Stimulated activated CD8-positive, alpha-beta memory T cell treated with anti-CD3 and anti-CD28 coated beads, Interleukin-7, amount 100 ng/mL, for 48 hours (primary cell): ENCODE measurements at places on chromosomes 12 and 14.

GRCh38 chr12:5138845-5139244, 95.2 kb downstream of the KCNA5 start:
- no peak for DNase-seq

DNA sequence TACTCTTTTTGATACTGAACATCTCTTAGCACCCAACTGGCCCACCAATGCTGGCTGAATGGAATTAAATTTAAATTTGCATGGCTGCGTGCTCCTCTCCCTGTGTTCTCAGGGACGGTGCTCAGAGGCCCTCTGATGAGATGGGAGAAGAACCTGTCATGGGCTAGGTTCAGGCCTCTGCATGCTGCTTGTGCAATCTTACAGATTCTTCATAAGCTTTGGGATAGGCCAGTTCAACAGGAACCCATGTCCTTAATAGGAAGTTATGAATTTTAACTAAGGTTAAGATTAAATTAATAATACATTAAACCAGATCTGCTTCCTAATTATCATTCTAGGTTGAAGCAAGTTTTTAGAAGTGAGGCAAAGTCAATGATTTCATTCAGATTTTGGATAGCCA, 119.7 kb upstream of the LRIG3 start:
- no peak for DNase-seq

GRCh38 chr14:91929700-91930099, 17.8 kb downstream of the FBLN5 start:
- no peak for DNase-seq

DNA sequence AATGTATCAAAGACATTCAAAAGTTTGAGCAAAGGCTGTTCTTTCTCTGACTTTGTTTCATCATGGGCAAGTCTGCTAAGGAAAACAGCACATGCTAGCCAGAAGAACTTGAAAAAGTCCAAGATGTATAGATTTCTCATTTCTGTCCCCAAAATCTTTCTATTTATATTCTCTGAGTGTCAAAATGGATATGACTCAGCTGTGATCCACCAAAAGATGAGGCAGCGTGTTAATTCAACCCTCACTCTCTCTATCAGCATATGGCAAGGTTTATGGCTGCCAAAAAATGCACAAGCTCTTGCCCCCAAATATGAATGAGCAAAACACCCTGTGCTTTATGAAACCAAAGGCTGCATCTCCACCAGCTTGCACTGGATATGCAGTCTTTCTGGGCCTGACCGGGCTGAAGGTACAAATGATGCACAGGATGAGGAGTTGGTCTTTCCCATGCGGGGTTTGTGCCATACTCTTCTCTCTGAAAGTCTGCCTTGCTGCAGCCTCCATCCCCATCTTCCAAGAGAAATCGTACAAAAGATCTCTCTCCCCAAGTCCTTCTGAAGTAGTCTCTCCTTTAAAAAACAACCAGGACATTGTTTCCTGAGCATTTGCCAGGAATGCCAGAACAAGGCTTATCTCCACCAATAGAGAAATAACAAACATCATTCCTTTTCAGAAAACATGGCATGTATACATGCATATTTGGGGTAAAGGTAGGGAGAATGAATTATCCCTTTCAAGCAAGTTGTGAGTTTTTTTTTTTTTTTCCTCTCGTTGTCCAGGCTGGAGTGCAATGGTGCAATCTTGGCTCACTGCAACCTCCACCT, 203.4 kb downstream of the TMX1 start:
- DNase-seq: no peak

DNA sequence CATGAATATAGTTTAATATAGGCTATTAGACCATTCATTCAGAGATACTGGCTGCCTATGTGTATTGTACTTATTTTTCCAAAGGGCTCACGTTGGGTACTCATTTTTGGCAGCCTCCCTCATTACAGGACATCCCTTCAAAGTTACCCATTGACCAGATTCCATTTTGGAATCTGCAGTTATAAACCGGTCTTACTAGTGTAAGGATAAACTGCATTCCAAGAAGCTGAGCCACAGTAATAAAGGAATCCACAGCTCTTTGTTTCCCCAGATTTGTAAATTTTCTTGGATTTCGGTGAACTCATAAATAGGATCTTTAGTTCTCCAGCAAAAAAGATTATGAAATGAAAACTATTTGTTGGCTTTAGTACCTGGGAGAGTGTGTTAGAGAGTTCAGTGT, 18.9 kb upstream of the CFL2 start:
- DNase-seq: no peak

GRCh38 chr14:21091821-21092272, 6.6 kb downstream of the ZNF219 start:
- no peak for DNase-seq

DNA sequence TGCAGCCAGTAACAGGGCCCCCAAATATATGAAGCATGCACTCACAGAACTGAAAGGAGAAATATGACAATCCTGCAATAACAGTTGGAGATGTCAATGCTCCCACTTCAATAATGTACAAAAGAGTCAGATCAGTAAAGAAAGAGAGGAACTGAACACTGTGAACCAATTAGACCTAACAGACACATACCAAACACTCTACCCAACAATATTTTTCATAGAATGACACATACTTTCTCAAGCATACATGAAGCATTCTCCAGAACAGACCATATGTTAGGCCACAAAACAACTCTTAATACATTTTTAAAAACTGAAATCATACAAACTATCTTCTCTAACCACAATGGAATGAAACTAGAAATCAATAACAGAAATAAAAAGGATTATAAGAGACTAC, 80.2 kb downstream of the ELK3 start:
- no peak for DNase-seq

DNA sequence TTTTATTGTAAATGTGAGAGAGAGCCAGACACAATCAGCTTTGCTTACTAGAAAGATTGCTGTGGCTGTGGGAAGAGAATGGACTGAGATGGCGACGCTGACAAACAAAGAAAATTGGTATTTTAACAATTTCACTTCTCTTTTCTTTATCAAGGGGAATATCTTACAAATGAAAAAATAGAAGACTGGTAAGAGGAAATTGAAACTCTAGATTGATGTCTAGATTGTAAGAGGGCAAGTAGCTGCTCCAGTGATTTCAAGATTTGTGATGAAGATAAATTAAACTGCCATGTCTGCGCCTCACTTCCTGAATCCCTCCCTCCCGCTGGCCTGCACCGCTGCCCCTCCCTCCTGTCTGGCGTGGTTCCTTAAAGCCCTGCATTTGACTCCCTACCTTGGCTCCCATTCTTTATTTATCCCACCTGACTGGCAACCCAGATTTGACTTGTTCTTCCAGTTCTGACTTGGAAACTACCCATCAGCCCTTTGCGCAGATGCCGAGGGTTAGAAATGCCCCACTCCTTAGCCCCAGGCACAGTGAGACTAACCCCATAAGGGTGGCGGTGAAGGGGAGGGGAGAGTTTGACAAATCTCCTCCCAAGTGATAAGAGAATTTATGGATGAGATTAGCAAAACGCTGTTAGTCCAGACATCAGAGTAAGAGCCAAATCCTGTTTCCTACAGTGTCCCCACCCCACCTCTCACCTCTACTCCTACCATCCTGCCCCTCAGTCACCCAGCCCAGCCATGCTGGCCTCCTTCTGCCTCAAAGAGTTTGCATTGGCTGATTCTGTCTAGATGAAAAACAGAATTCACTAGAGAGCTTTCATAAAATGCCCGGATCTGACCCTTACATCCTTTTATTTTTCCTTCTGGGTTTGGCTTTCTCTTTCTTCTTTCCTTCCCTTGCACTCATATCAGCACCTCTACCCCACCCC, 125.3 kb upstream of the ATF7IP start:
- no peak for DNase-seq

DNA sequence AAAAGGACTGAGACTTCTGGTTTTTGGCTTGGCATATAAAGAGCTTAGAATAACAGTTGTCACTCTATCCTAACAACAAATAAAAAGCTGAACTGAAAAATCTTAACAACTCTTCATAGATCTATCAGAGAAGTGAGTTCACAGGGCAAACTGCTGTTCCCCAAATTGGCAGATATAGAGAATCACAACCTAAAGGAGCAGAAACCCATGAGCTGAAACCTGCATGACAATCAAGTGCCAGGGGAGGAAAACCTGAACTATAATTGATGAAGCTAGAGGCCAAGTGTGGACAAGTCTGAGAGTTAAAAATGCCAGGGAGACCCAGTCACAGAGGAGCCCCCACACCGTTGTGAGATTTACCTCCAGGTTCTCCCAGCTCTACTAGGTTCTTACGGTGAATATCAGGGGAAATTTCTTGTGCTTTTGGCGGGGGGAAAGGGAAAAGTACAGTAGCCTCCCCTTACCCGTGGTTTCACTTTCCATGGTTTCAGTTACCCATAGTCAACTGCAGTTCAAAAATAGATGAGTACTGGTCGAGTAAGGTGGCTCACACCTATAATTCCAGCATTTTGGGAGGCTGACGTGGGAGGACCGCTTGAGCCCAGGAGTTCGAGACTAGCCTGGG, 53.9 kb downstream of the ATF7 start:
- no peak for DNase-seq

- DNase-seq: no peak
Measured at GRCh38 chr12:58419905-58420304, 478.5 kb downstream of the ATP23 start.

DNA sequence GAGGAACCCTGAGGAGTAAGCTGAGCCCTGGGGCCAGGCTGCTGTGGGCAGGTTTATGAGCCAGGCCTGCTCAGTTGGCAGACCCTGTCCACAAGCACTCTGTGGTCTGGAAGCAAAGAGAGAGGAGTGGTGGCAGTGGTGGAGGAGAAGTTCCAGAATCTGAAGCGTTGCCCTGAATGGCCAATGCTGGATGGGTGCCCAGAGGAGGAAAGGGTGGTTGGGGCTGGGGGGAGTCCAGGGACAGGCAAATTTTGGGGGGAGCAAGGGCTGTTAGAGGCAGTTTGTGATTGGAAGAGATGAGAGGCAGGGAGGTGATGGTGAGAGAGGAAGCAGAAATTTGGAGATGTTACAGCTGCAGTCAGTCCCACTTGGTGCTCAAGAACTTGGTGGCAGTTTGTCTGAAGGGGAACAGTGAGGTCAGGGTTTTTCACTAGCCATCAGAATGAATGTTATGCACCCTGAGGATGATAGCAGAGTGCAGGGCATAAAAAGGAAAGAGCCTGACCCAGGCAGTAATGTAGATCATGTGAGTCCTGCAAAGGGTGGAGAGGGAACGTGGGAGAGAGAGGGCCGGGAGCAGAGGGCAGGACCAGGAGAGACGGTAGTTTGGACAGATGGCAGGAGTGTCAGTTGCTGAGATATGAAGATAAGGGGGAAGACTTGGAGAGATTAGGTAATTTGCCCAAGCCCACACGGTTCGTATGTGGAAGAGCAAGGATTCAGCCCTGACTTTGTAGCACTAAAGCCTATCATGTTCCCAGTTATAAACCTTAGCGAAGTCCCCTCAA, 51.2 kb downstream of the GALNT8 start:
- no peak for DNase-seq

DNA sequence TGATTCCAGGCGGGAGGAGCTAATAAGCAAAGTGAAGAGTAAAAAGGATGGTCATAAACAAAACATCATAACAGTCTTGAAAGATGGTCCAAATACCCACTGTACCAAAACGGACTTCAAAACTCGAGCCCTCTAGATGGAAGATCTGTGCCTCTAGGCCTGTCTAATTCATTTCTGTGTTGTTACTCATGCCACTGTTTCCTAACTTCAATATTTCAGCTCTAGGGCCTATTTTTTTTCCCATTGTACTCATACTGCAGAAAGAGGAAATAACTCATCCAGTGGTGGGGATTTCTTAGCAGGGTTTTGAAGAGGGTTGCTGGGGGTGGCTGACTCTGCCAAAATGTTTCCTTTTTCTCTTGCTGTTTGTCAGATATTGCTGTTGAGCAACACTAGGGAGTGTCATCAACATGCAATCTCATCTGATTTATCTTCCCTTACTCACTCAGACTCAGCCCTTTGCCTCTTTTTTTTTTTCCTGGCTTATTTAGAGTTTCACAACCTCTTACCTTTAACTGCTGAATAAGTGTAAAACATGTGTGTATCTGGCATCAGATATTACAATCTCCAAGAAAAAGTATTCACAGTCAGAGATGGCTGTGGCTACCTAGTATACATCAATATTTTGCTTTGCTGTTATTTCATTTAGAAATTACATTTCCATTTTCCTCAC, 189.6 kb downstream of the DUSP6 start:
- peak; percentile 73 for DNase-seq

DNA sequence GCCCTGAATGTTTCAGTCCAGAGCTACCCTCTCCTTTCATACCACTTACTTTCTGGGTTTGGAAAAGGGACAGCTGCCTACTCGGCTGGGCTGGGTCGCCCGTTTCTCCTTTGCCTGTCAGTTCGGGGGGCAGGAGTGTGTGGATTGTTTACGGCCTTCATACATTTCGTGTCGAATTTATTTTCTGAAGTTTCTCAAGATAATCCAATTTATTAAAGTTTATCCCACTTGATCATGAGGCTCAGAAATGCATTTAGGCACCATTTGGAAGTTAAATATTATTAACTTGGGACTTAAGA, 608 bp downstream of the ZNF410 start:
- peak; percentile 0 for DNase-seq

GRCh38 chr12:95380997-95381786, 92.8 kb upstream of the METAP2 start:
- no peak for DNase-seq

DNA sequence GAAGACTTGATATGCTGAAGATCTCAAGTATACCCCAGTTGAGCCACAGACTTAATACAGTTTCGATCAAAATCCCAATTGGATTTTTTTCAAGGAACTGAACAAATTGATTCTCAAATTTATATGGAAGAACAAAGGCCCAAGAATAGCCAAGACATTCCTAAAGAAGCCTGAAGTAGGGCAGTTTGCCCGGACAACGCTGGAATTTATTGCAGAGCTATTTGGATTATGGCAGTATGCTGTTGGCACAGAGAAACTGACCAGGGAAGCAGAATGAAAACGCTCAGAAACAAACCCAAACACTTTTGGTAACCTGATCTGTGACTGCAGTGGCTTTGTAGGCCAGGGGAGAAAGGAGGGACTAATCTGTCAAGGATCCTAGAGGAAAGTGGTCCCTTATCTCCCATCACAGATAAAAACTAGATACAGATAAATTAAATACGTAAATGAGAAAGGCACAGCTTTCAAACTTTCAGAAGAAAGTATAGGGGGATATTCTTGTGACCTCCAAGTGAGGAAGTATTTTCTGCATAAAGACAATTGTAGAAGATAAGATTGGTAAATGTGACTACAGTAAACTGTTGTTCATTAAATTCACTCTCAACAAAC, 35.9 kb upstream of the GSC start:
- no peak for DNase-seq

- DNase-seq: no peak
Measured at GRCh38 chr14:55976219-55976618, 142.0 kb upstream of the PELI2 start.

GRCh38 chr12:42296503-42297109, 29.3 kb downstream of the ZCRB1 start:
- DNase-seq: no peak
